ENCODE measurements at places on chromosomes 6 and 20.
A peak's percentile ranks its signal among the peaks of the same experiment; 100 is the strongest.

DNA sequence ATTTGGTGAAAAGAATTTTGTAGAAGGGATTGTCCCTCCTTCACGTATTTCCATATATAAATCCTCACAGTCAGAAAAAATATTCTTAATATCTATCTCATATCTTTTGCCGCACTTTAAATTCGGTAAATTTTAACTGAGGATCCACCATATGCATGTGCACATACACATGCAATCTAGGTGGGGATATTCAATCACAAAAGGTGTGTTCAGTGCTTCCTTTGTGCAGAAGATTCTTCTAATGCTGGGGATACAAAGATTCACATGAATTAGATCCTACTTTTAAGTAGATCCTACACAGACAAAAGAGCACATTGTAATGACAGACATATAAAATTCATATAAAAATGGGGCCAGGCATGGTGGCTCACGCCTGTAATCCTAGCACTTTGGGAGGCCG lies 13.6 kb upstream of the HLA-DRB1 start:
- no peaks in the 10 kb centered on the region for H3K27me3 ChIP-seq
- no peak overlapping the region for H3K4me3 ChIP-seq
- peaks cover 15% of the 10 kb centered on the region for H3K4me1 ChIP-seq

DNA sequence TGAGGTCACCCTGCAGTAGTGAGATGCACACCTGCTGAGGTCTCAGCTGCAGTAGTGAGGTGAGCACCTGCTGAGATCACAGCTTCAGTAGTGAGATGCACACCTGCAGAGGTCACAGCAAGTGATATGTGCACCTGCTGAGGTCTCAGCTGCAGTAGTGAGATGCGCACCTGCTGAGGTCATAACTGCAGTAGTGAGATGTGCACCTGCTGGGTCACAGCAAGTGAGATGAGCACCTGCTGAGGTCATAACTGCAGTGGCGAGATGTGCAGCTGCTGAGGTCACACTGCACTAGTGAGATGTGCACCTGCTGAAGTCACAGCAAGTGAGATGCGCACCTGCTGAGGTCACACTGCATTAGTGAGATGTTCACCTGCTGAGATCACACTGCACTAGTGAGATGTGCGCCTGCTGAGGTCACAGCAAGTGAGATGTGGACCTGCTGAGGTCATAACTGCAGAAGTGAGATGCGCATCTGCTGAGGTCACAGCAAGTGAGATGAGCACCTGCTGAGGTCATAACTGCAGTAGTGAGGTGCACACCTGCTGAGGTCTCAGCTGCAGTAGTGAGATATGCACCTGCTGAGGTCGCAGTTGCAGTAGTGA lies 20.8 kb downstream of the ZDHHC14 start:
- DNase-seq, result no peak
- H3K36me3 ChIP-seq, result no peaks in the 10 kb centered on the region
- no peak overlapping the region for H3K27ac ChIP-seq
- H3K27me3 ChIP-seq, result no peaks in the 10 kb centered on the region

- peaks cover 4% of the 10 kb centered on the region for H3K36me3 ChIP-seq
- no peaks in the 10 kb centered on the region for H3K27me3 ChIP-seq
- H3K4me3 ChIP-seq, result no peak overlapping the region
- DNase-seq, result no peak
These were observed 356.3 kb downstream of the ZFAND3 start for GRCh38 chr6:38175786-38176185.

GRCh38 chr6:116382587-116382986 lies 11.8 kb downstream of the DSE start:
- peaks cover 10% of the 10 kb centered on the region for H3K27me3 ChIP-seq
- H3K4me1 ChIP-seq, result peaks cover 6% of the 10 kb centered on the region
- no peak overlapping the region for H3K4me3 ChIP-seq
- no peaks in the 10 kb centered on the region for H3K36me3 ChIP-seq

DNA sequence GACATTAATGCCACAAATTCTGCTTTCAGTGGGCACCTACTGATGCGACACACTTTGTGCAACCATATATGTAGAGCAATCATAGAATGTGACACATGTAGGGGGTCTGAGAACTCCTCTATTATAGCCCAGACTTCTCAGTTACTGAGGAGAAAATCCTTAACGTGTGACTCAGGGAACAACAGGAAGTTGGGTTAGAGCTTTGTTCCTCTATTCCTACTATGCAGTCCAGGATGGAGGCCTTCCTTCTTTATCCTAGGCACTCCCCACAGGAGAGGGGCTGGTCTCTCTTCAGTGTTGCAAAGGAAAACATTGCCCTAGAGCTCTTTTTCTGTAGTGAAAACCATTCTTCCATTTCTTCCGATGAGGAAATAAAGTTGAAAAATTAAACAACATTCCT lies 39.6 kb upstream of the RCAN2 start:
- no peak for DNase-seq
- no peaks in the 10 kb centered on the region for H3K36me3 ChIP-seq
- no peaks in the 10 kb centered on the region for H3K4me1 ChIP-seq
- H3K27me3 ChIP-seq, result peaks cover 34% of the 10 kb centered on the region
- no peak overlapping the region for H3K27ac ChIP-seq
- H3K4me3 ChIP-seq, result no peak overlapping the region

DNA sequence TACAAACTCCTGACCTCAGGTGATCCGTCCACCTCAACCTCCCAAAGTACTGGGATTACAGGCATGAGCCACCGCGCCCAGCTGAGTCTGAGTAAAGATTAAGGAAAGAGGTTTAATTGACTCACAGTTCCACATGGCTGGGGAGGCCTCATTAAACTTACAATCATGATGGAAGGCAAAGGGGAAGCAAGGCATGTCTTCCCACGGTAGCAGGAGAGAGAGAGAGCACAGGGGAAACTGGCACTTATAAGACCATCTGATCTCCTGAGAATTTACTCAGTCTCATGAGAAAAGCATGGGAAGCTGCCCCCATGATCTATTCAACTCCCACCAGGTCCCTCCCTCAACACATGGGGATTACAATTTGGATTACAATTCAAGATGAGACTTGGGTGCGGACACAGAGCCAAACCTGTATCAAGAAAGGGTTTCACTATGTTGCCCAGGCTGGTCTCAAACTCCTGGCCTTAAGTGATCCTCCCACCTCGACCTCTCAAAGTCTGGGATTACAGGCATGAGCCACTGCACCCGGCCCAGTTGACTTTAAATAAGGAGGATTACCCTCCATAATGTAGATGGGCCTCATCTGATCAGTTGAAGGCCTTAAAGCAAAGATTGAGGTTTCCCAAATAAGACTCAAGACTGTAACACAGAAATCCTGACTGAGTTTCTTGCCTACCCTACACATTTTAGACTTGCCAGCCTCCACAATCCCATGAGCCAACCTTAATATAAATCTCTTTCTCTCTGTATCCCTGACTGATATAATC lies 13.1 kb upstream of the PEX7 start:
- H3K27ac ChIP-seq, result no peak overlapping the region
- H3K4me1 ChIP-seq, result peaks cover 3% of the 10 kb centered on the region
- no peak overlapping the region for H3K4me3 ChIP-seq
- H3K27me3 ChIP-seq, result no peaks in the 10 kb centered on the region
- no peaks in the 10 kb centered on the region for H3K36me3 ChIP-seq

DNA sequence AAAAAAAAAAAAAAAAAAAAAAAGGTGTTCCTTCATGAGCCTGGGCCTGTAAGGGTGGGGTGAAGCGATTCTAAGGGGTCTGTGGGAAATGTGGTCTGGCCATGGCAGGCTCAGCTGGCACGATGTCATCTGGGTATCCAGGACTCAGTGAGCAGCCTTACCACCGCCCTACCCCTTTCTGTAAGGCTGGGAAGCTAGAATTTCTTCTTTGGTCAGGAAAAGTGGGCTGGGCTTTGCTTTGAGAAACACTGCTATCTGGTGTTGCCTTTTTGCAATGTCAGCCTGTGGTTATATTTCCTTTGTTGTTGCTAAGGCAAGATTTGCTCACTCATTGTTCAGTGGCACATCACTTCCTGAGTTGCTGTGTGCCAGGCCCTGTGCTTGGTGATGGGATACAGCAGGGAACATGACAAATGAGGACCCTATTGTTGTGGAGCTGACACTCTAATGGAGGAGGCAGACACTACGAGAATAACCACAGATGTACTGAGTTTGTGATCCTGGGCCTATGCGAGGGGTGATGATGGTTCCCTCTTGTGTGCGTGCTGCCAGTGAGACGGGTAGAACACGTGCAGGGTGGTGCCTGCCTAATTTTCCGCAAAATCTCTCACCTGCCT lies 45.9 kb upstream of the ZNFX1 start:
- peaks cover 34% of the 10 kb centered on the region for H3K27me3 ChIP-seq
- H3K36me3 ChIP-seq, result no peaks in the 10 kb centered on the region
- peak; percentile 4 for DNase-seq
- H3K4me1 ChIP-seq, result peaks cover 18% of the 10 kb centered on the region
- H3K4me3 ChIP-seq, result no peak overlapping the region

- DNase-seq, result no peak
- no peaks in the 10 kb centered on the region for H3K36me3 ChIP-seq
- H3K4me3 ChIP-seq, result no peak overlapping the region
- no peak overlapping the region for H3K27ac ChIP-seq
- H3K27me3 ChIP-seq, result no peaks in the 10 kb centered on the region
- H3K4me1 ChIP-seq, result no peaks in the 10 kb centered on the region
These were observed 88.3 kb downstream of the DLGAP4 start for GRCh38 chr20:36394340-36394965.

- no peak for DNase-seq
- H3K4me3 ChIP-seq, result no peak overlapping the region
- H3K4me1 ChIP-seq, result no peaks in the 10 kb centered on the region
- no peaks in the 10 kb centered on the region for H3K27me3 ChIP-seq
- no peaks in the 10 kb centered on the region for H3K36me3 ChIP-seq
- no peak overlapping the region for H3K27ac ChIP-seq
These were observed 423.6 kb downstream of the HAO1 start for GRCh38 chr20:7516621-7517111.
